ENCODE measurements at places on chromosomes 2 and 18. TPM values are rescaled to one million over a fixed set of nuclear protein-coding genes. Genes with fewer than 3 reads are reported as not detected.

DNA sequence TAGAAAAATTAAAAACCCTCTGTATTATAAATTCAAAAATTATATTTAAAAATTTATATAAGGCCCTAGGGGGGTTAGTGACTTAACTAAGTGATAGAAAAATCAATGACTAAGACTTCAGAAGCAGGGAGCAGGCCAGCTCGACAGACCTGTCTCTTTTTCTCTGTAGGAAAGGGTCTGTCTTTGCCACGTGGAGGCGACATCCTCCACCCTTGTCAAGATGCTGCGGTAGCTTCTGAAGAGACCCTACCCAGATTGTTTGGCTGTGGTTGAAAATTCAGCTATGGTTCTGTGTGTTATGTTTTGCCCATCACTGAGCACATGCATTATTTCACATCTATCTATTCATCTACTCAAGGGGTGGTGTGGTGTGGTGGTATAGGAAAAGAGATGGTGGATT, 8.2 kb upstream of the SLC4A3 start:
- DNase-seq: no peak

DNA sequence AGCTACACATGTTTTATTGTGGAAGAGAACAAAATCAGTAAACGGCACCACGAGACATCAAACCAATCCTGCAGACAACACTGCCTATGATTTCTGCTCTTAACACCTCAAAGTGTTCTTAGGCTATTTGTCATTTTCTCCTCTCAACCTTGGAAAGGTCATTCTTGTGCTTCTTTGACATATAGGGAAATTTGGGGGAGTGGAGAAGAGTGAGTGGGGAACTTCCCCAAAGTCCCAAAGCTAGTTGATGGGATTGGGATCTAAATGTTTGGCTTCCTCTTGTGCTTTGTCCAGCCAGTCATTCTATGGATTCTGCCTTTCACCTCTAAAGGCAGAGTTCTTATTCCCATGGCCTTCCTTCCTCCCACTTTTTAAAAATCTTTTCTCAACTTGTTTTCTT, 5.8 kb upstream of the MRO start:
- no peak for DNase-seq

- no peak for DNase-seq
Observed at GRCh38 chr18:1510542-1511179, 606.0 kb downstream of the ADCYAP1 start.

GRCh38 chr18:65516209-65516608, 234.6 kb upstream of the CDH7 start:
- no peak for DNase-seq

DNA sequence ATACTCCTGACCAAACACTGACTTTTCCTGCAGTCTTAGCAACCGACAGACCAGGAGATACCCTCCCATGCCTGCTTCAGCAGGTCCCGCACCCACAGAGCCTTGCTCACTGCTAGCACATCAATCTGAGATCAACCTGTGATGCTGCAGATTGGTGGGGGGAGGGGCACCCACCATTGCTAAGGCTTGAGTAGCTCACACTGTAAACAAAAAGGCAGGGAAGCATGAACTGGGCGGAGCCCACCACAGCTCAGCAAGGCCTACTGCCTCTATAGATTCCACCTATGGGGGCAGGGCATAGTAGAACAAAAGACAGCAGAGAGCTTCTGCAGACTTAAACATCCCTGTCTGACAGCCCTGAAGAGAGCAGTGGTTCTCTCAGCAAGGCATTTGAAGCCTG, 109.7 kb downstream of the SP100 start:
- DNase-seq: no peak

GRCh38 chr18:3219241-3219630, 532 bp downstream of the MYOM1 start:
- no peak for DNase-seq

- no peak for DNase-seq
Observed at GRCh38 chr18:73545472-73545871, 602.2 kb downstream of the FBXO15 start.

GRCh38 chr2:168738062-168738461, 64.4 kb upstream of the NOSTRIN start:
- no peak for DNase-seq

Gene SPP2
- total RNA-seq: not detected

Gene ILKAP
- total RNA-seq: 29.2 TPM

DNA sequence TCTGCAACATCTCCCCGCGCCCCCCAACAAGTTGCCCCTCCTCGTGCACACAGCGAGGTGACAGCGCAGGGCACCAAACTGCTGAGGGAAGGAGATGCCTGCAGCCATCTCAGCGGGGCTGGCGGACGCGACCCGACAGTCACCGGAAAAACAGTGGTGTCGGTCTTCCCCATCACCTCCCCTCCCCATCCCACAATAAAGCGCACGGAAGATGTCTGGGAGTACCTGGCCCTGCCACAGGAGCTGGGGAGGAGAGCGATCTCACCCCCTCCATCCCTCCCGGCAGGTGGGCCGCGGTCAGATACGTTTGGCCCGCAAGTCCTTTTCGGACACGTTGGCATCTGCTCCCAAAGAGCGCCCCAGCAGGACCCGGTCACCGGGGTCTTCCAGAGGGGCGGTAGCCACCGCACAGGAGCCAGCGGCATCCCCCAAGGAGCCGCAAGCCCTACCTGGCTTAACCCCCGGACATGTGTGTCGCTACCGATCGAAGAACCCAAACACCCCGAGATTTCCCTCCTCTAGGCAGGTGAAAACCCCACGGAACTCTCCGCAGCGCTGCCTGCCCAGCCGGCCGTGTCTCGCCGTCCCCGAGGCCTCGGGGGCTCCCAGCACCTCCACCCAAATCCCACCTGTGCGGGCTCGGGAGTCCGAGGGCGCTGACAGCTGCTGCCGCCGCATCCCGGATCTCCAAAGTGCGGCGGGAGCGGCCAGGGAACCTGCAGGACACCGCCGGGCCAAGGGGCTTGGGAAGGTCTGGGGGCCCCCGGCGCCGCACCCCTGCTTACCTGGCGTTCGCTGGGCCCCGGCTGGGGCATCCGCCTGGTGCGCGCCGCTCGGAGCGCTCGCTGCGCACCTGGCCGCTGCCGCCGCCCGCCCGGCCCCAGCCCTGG, 657 bp downstream of the ATP8B1 start:
- DNase-seq: no peak

Gene POTEJ
- total RNA-seq: not detected

GRCh38 chr2:954687-955000, 4.0 kb downstream of the SNTG2 start:
- DNase-seq: no peak

- no peak for DNase-seq
Observed at GRCh38 chr18:62651276-62652056, 63.9 kb upstream of the PHLPP1 start.

DNA sequence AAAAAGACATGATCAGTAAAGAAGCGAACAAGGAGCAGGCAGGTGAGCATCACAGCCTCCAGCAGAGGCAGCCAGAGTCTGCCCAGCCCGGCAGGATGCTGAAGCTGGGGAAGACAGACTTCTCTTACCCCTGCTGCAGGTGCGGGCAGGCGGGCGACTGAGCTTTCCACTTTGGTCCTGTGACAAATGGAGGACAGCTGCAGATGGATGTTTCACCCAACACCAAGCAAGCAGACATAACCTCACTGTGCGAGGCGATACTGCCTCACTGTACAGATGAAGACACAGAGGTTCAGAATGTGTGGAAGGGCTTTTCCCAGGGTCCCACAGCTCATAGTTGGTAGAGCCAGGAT, 251.0 kb downstream of the AFF3 start:
- no peak for DNase-seq

DNA sequence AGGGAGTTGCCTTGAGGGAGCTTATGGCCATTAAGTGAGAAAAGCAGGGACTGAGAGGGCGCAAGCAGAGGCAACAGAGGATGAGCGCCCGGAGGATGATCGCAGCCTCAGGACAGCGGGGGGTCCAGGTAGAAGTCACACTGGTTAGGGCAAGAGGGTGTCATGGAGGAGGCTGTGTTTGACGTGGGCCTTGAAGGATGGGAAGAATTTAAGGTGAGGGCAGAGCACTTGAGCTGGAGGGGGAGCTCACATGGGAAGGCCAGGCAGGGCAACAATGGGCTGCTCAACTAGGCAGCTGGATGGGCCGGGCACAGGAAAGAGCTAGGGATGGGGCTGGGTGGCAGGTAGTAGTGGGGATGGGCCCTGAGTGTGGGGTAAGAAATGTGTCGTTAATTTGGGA, 31.9 kb downstream of the FAM228A start:
- DNase-seq: no peak

Gene EVX2
- total RNA-seq: not detected

Gene L3MBTL4
- 0.12 TPM for total RNA-seq

DNA sequence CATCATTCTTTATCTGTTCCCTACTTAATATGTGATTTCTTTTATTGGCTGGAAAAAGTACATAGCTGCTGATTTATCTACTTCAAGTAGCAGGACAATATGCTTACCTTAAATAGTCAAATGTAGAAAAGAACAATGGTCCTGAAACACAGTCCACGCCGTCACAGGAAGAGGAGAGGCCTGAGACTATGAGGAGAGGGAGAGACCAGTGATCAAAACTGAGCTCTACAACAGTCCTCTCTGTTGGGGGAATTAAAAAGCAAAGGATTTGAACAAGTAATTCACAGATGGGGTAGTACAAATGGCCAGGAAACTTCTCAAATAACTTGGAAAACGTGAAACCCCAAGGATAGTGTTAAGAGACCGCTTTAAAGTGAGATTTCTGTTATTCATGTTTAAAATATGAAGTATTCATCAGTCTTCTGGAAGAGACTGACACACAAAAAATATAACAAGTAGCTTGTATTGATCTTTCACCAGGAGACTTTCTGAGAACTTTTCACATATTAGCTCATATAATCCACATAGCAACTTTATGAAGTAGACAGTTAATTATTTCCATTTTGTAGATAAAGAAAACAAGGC, 20.2 kb downstream of the SCYGR8 start:
- no peak for DNase-seq

Gene NCKAP1
- 88.9 TPM for total RNA-seq

GRCh38 chr2:166900700-166901099, 12.4 kb downstream of the XIRP2 start:
- DNase-seq: peak; percentile 4

DNA sequence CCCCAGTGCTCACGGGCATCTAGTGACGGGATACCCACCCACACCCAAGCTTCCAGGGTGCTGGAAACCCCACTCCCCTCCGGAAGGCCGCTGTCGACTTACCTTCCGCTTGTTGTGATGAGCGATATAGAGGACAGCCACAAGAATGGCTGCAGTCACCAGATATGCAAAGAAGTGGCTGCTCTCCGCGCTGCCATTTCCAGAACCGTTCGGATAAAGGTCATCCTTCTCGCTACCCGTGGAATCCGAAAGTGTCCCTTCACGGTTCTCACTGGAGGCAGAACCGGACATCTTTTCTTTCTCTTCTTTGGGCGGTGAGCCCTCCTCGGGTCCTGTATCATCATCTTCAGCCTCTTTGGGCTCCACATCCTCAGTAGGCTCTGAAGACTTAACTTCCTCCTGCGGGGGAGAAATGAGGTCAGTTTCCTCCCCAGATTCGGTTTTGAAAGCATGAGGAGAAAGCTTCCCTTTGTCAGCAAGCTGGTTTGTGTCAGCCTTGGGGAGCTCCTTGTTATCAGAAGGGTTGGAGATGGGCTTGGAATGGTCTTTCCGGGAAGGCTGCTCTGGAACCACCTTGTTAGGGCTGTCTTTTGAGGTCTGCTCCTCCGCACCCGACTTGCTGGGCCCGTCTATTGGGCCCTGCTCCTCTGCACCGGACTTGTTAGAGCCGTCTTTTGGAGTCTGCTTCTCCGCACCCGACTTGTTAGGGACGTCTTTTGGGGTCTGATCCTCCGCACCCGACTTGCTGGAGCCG, 1.2 kb downstream of the TGOLN2 start:
- no peak for DNase-seq

Gene FIGN
- total RNA-seq: 2.1 TPM

Gene CEBPZOS
- 22.1 TPM for total RNA-seq

GRCh38 chr18:59272221-59272888, 899 bp downstream of the RAX start:
- DNase-seq: no peak

DNA sequence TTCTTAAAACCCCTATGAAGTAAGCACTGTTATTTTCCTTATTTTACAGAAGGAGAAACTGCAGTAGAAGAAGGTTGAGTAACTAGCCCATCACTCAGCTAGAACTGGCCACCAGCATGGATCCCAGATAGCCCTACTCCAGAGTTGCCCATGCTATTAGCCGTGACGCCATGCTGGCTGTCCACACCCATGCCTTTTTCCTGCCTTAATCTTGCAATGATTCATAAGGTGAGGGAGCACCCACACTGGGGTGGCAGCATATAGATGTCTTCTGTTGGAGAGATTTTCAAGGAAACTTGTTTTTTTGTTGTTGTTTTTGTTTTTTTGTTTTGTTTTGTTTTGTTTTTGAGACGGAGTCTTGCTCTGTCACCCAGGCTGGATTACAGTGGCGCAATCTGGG, 204.1 kb upstream of the HAAO start:
- DNase-seq: no peak

DNA sequence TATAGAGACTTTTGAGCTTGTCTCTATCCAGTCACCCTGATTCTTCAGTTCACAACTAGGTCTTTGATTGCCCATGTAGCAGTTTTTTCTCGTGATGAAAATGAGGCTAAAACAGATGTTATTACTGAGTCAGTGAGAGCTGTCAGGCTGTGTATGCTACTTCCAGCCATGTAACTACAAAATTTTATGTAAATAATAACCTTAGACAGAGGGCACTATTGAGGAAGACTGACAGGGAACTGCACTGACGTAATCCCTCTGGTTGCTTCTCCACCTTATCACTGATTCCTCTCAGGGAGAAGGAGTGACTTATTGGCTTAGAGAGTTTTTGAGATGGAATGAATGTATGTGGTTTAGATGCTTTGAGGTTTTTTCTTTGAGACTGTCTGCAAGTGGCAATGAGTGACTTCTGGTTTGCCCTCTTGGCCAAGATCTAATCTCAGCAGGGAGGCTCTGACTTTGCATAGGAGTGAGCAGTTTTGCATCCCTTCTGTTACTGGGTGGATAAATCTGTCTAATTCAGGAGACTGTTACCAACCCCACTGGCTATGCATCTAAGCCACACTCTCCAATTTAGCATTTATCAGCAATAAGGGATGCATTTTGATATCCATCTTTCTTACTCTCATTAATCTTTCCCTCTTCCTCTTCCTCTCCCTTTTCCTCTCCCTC, 555.2 kb upstream of the FANCL start:
- DNase-seq: no peak

DNA sequence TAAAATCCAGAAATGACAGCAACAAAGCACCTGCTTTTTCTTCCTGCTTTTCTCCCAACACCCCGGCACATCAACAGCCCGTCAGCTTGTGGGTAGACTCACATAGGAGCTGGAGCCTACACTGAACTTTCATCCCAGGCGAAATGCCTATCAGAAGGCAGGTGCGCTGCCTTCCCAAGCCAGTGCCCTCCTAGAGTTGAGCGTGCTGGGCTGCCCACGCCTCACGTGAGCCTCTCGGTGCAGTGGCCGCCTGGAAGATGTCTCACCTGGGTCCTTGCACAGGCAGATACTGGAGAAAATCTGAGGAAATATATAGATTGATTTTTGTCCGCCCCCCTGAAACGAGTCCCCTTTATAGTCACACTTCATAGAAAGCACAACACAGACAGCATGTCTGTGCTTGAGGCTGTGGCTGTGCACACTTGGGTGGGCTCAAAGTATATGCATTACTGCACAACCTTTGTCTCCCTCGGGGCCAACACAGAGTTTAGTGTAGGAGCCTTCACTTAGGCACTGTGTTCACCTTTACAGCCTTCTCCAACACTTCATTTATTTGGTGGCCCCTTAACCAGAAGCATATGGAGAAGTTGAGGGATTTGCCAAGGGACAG, 112.5 kb downstream of the SMAD7 start:
- no peak for DNase-seq

All from Caki2 (cell line).